Stimulated activated CD8-positive, alpha-beta memory T cell treated with anti-CD3 and anti-CD28 coated beads, Interleukin-7, amount 100 ng/mL, for 48 hours (primary cell): ENCODE measurements at places on chromosomes 4 and X.

DNA sequence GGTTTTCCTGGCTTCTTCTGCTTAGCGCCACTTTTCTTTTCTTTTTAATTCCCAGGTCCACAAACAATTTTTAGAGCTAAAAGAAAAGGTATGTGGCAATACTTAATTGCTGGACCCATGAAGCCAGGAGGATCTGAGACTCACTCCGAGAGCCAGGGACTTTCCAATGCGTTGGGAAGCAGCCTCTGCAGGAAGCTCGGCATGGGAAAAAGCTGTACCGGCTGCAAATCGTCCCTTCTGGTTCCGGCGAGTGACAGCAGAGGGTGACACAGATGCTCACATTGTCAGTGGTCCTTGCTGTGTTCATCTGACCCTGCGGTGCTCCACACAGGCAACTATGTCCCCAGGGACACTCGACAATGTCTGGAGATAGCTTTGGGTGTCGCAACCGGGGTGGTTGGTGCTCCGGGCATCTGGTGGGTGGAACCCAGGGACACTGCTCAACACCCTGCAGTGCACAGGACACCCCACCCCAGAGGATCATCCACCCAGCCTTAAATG lies 164.0 kb downstream of the PRKX start:
- DNase-seq, result no peak

GRCh38 chr4:146105464-146105863 lies 70.1 kb upstream of the LSM6 start:
- DNase-seq, result no peak

GRCh38 chr4:104424989-104425388 lies 69.7 kb downstream of the CXXC4 start:
- no peak for DNase-seq

GRCh38 chr4:44674471-44674870 lies 3.7 kb upstream of the GUF1 start:
- DNase-seq, result no peak

DNA sequence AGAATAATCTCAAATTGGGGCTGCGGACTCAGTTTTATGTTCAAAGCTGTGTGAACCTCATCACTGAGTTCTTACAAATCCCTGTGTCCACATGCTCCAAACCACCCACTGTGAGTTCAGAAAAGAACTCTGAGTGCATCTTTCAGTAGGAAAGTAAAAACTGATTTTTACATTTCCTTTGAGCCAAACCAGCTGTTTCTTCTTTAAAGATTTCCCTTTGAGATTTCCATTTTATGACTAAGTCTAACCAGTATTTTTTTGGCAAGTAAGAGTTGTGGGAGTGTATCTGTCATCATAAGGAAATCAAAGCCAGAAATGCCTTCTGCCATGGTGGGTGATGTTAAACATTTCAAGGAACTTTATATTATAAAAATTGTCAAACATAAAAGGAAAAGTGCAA lies 100.0 kb downstream of the TET2 start:
- DNase-seq, result no peak

DNA sequence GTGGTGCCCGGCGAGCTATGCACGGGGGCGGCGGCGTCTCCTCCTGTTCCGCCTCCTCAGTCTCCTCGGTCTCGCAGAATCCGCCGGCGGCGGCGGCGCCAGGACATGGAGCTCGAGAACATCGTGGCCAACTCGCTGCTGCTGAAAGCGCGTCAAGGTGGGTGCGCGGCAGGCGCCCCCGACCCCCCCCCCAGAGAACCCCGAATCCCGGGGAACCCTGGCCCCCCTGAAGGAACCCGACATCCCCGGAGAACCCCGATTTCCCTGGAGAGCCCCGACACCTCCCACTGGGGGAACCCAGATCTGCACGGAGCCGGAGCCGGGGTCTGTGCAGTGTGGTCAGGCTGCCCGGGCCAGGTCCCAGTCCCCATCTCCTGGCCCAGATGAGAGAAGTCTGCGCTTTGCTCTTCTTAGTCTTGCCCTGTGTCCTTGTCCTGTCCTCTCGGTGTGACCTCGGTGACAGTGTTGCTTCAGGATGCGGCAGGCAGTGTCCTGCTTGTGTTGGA lies 648 bp downstream of the GRK4 start:
- no peak for DNase-seq

DNA sequence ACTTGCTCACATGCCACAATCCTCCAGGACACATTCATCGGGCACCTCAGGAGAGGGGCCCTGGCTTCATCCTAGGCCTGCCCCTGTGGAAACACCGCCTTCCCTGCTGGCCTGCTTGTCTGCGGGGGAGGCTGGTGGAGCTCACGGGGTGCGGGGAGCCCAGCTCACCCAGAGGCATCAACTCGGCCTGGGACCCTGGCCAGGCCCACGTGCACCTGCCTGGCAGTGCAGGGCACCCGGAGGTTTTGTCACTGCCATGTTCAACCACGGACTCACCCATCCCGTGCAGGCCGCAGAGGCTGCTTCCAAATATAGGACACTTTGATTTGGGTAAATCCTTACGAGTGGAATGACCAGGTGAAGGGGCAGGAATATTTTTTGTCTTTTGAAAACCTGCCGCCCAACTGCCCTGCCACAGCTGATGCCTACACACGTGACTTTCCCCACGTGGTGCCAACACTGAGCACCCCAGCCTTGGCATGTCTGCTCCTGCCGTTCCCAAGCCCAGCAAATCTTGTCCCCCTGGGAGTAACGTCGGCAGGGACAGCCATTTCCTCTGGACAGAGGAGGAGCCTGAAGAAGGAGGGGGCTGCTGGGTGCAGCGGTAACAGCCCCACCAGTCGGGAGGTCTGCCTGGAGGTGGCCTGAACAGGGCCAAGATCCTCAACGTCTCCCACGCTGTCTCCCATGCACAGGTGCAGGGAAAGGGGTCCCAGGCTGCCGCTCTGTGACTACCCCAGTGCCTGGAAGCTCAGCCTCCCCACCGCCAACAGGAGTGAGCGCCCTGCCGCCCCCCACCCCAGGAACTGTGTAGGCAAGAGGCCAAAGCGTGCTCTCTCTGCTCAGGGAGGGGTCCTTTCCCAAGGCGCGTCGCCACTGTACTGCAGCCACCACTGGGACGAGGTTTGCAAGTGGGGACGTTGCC lies 8.5 kb downstream of the MXD4 start:
- no peak for DNase-seq

DNA sequence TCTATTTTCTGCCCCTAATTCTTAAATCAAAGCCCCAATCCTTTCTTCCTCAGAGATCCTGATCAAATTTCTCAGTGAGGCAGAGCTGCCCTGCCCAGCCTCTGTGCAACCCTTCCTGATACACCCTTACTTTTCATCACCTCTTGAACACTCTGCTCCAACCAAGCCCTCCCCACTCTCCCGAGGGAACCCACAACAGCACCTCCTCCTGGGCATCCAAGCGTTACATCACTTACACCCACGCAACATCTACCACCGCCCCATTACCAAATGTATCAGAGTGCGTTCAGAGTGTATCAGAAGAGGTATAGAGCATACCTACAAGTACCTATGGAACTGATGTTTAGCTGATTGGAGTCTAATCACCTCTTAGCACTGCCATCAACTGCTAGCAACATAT lies 186.5 kb downstream of the RAP1GDS1 start:
- no peak for DNase-seq

DNA sequence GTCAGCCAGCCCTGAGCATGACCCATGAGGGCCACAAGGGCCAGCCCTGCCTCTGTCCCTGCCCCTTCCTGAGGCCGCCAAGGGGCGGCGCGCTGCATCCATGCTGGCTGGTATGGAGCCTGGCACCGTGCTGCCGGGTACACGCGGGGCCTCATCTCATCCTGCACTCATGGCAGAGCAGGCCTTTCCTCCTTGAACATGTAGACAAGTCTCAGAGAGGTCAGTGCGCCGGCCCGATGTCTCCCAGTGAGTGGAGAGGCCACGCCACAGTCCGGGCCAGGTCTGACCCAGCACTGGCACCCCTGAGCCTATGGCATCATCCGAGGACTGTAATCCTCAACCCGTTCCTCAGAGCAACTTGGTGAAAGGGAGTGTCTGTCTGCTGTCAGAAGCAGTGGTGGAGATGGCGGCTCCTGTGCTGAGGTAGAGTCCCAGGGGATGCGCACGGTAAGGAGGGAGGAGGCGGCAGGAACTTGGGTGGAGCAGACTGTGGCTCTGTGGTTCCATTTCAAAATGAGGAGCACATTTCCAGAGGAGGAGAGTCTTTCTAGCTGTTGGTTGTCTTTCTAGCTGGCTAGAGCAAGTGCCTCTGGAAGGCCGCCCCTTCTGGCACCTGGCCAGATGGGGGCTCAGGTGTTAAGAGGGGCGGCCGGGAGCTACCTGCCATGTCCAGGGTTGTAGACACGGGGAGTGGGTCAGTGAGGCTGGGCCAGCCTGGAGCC lies 32.8 kb downstream of the TRMT44 start:
- no peak for DNase-seq

DNA sequence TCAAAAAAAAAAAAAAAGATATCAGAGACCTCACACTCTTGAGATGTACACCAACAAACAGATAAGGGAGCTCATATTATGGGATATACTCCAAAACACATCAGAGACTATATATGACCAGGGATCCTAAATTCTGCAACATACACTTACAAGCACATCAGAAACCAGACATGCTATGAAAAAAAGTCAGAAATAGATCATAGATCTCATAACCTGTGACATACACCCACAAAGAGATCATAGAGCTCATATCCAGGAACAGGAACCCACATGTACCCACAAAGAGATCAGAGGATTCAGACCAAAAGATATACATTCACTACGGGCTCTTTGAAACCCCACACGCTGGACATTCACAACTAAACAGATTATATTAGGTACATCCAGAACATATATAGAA lies 30.1 kb downstream of the SUV39H1 start:
- DNase-seq, result no peak

DNA sequence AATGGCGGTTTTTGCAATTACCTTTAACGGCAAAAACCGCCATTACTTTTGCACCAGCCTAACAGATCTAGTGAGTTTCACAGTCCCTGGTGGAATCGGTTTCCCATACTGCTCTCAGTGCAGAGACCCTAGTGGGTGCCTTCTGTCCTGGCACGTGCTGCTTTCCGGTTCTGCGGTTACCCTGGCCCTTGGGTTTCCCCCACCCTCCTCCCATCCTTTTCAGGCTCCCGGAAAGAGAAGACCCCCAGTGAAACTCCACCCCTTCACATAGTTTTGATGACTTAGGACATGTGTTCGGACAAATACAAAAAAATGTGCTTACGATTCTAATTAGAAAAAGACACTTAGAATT lies 36.9 kb downstream of the NLGN3 start:
- peak; percentile 29 for DNase-seq

GRCh38 chrX:118423558-118423957 lies 72.1 kb upstream of the DOCK11 start:
- no peak for DNase-seq
